ENCODE measurements at places on chromosomes 11 and 22.

DNA sequence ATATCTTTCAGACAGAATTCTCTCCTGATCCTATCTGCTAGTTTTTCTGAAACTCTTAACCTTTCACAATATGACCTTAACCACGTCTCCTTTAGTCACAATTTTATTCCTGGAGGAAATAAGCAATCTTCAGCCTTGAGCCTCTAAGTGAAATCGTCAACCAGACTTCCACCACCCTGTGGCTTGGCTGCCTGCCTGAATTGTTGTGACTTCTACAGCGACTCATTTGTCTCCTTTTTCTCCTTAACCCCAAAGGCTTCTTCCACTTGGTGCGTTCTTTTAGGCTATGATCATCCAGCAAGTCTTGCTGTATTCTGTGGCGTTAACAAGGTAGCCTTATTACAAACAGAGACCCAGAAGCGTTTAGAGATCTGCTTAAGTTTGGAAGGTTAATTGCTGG, 535.1 kb upstream of the ARHGAP42 start:
- no peak for DNase-seq

DNA sequence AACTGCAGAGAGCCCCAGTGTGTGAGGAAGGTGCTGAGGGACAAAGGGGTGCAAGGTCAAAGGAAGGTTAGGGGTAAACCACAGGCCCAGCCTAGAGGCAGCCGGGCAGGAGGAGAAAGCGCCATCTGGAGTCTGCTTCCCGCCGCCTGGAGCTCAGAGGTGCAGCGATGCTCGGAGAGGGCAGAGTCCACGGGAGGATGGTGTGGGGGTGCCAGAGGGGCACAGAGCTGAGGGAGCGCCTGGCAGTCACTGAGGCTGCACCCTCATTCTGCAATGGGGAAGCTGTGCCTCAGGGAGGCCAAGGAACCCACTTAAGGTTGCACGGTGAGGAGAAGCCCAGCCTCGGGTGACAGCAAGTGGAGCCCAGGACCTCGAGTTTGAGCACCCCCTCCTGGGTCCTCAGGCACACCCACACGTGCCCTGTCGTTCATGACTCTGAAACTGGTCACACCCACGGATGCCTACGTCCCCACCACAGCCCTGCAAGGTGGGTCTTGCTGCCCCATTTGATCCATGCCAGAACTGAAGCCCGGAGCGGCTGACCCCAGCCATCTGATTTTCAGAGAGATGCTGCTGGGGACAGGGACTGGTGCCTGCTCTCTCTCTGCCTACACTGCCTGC, 1.6 kb downstream of the IL2RB start:
- no peak for DNase-seq

- DNase-seq: no peak
These were observed 56.7 kb upstream of the CLPB start for GRCh38 chr11:72491001-72491400.

DNA sequence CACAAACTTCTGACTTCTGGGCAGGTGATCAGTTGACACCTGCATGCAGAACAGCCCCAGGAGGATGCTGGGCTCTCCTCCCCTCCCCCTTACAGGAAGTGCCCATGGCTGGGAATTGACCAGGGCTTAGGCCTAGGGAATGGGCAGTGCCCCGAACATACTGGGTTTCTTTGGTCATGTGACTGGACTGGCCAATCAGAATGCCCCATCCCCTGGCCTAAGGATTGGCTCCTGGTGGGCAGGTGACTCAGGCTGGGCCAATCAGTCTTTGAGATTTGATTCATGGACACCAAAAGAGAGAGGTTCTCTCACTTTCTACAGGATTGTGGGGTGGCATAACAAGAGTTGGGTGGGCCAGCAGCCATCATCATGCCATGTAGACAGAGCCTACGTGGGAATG, 37.1 kb downstream of the MCM5 start:
- no peak for DNase-seq

GRCh38 chr11:69958308-69958707, 119.8 kb upstream of the ANO1 start:
- no peak for DNase-seq

DNA sequence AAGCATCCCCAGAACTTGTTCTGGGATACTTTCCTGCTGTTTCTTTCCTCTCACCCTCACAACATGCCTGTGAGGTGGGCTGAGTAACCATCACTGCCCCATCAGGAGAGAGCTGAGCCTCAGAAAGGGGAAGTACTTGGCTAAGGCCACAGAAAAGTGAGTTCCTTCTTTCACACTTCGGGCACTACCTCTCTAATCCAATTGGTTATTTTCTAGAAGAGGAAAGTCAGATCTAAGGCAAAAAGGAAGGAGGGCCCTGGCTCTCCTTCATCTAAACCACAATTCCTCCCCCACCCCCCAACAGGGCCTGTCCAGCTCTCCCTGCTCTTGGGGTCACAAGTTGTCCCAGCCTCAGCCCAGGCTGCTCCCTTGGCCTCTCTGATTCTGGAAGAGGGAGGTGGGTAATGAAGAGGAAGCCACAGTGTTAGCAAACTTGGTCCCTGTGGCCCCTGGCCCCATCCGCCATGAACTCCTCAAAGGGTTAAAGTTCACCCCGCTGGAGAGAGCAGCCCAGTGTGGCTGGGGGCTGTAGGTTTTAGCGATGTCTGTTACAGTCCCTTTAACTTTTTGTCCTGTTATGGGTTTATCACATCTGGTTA, 34.0 kb downstream of the SLC22A12 start:
- DNase-seq: no peak

- DNase-seq: no peak
These were observed 7.6 kb downstream of the PSMC3 start for GRCh38 chr11:47418454-47419259.

DNA sequence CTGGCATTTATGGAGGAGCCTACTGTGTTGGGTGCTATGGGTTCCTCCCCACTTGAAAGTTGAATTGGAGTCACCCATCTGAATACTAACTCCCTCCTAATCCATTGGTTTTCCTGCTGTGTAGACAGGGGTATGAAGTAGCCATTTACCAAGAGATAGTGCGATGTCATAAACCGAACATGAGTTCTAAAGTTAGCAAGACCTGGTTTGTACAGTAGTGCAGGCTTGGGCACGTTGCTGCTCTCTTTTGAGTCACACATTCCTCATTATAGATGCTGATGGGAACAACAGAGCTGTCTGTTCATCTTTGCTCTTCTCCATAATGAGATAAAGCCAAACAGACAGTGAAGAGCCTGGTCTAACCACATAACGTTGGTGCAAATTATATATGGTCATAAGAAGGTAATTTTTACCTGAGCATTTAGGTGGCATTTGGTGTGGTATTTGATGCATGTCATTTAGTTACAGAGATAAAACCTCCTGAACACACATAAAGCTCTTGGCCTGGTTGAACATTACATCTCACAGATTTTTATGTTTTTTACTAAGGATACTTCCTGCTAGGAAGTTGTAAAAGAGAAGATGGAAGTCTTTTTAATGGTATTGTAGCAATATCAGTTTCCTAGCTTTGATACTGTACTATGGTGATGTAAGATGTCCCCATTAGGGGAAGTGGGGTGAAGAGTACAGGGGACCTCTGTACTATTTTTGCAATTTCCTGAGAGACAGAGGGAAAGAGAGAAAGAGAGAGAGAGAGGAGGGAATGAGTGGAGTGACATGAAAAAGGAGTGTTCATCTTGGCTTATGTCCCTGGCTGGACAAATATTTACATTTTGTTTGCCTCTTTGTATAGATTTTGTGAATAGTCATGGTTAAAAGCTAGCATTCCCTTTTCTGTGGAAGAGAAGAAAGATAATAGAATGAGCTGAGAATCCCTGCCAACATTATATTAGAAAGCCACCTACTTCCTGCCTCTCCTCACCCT, 27.9 kb downstream of the GRAP2 start:
- DNase-seq: no peak

DNA sequence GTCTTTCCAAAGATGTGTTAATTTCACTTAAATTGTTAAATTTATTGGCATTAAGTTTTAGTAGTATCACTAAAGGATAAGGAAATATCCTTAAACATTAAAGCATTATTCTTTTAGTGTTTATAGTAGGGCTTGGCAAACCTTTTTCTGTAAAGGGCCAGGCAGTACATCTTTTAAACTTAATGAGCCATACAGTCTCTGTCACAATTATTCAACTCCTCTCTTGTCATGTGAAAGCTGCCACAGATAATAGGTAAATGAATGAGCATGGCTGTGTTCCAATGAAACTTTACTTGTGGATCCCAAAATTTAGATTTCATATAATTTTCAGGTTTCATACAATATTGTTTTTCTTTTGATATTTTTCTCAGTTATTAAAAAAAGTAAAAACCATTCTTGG, 268.2 kb upstream of the C11orf87 start:
- no peak for DNase-seq

DNA sequence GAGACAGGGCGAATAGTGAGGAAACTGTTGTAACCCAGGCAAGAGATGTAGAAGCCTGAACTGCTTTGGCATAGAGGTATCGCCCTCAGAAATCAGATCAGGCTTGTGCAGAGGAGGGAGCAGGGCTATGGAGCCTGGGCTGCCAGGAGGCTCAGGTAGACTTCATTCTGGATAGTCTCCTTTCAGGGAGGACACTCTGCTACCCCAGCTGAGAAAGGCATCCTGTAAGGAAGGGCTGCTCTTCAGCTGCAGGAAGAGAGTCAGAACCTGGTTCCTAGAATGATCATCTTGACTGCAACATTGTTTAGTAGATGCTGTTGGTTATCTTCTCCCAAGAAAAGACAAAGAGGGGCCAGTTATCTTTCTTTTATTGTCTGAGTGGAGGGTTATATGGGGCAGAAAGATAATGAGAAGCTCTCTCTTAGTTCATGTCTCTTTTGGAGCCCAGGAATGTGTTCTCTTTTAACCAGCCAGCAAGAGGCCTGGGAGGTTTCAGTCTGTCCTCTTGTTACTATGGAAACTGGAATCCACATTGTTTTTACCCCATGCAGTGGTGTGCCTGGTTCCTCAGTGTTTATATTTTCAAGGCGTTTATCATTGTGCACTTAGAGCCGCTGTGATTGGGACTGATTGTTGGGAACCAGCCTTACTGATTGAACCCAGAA, 95.7 kb downstream of the STIM1 start:
- no peak for DNase-seq

DNA sequence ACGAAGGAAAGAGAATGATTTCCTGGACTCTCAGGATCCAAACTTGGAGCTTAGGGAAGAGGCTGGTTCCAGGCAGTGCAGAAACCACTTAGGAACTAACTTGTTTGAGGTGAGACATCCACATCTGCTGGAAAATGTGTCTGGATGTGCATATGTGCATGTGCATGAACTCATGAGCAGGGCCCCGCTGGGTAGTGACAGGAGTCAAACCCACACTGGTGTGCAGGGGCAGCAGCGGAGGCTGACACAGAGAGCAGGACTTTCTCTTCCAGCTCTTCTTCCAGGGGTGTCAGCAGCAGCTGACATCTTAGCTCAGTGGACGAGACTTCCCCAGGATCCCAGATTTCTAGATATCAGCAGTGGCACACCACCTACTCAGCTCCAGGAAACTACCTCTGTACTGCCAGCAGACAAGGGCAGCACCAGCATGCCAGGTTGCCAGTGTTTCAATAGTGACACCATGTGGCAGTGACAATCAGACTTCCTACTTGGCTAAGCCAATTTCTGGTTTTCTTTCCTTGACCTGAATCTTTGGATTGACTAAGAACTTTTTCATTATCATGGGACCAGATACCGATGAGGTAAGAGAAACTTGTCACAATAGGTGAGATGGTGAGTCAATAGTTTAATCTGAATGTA, 227.5 kb upstream of the ZC3H12C start:
- no peak for DNase-seq

GRCh38 chr11:123543797-123544196, 110.6 kb downstream of the SCN3B start:
- no peak for DNase-seq

GRCh38 chr22:42887523-42888507, 30.7 kb upstream of the ARFGAP3 start:
- DNase-seq: no peak

- no peak for DNase-seq
These were observed 23.4 kb downstream of the PPM1F start for GRCh38 chr22:21929253-21929652.

DNA sequence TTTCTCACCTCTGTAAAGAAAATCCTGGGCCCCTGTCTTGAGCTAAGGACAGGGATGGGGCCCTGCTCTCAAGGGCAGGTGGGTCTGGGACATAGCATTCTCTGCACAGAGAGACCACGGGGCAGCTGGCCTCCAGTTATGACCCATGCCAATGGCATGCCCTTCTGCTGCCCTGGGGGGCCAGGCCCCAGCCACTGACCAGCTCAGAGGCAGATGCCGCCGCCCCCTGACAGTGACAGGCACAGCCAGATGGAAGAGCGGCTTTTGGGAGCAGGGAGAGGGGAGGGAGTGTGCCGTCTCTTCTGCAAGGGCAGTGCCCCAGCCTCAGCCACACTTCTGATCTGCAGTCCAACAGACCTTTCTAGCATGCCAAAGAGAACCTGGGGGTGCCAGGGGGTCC, 114.8 kb upstream of the NAV2 start:
- no peak for DNase-seq

- DNase-seq: no peak
These were observed 40.1 kb downstream of the EIF4ENIF1 start for GRCh38 chr22:31449506-31449905.

DNA sequence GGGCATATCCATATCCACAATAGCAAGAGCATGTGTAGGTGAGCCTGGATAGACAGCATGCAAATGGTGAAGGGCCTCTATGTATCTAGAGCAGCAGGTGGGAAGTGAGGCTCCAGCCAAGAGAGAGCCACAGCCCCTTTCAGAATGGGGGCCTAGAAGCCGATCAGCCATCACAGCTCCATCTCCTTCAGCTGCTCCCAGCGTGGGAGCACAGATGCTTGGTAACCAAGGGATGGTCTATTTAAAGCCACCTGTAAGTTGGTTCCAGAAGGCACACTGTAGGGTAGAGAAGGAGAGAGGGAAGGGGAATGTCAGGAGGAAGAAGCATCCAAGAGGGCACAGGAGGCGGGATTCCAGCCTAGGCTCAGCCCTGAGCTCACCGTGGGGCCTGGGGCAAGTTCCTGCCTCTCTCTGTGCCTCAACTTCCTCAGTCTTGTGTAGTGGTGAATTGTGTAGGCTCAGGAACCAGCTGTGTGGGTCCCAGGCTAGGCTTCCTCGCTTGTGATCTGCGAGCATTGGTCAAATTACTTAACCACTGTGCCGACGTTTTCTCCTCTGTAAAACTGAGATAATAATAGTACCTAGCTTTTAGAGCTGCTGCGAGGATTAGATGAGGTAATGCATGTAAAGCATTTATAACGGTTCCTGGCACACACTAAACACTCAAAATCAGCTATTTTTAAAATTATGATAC, 122.9 kb upstream of the NAV2 start:
- DNase-seq: no peak

DNA sequence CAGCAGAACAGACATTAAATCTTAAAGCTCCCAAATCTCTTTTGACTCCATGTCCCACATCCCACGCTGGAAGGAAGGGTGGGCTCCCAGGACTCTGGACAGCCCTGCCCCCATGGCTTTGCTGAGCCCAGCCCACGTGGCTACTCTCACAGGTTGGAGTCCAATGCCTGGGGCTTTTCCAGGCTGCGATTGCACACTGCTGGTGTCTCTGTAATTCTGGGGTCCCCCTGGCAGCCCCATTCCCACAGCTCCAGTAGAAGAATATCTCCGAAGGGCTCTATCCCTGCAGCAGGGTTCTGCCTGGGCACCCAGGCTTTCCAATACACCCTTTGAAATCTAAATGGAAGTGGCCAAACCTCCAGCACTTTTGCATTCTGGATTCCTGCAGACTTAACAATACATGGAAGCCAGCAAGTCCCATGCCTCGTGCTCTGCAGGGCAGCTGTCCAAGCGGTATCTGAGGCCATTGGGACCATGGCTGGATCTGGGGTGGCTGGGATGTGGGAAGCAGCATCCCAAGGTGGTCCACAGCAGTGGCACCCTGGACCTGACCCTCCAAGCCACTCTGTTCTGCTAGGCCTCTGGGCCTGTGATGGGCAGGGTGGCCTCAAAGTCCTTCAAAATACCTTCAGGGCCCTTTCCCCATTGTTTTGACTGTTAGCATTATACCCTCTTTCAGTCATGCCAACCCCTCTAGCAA, 47.9 kb upstream of the TH start:
- DNase-seq: no peak
